ENCODE measurements at places on chromosomes 11 and 22.

GRCh38 chr11:96472085-96472484 lies 82.3 kb downstream of the JRKL start:
- no peak overlapping the region for H3K27ac ChIP-seq
- H3K36me3 ChIP-seq = no peaks in the 10 kb centered on the region
- H3K27me3 ChIP-seq = no peaks in the 10 kb centered on the region
- H3K4me3 ChIP-seq = no peak overlapping the region
- DNase-seq = no peak
- no peaks in the 10 kb centered on the region for H3K4me1 ChIP-seq

- no peaks in the 10 kb centered on the region for H3K27me3 ChIP-seq
- no peak overlapping the region for H3K27ac ChIP-seq
- no peak for DNase-seq
- H3K4me1 ChIP-seq = no peaks in the 10 kb centered on the region
These were observed 9.1 kb upstream of the MN1 start for GRCh38 chr22:27810609-27811151.

GRCh38 chr11:29336727-29337575 lies 679.9 kb downstream of the KCNA4 start:
- H3K27ac ChIP-seq = no peak overlapping the region
- no peaks in the 10 kb centered on the region for H3K4me1 ChIP-seq
- H3K4me3 ChIP-seq = no peak overlapping the region
- H3K27me3 ChIP-seq = no peaks in the 10 kb centered on the region
- DNase-seq = no peak
- H3K36me3 ChIP-seq = no peaks in the 10 kb centered on the region

DNA sequence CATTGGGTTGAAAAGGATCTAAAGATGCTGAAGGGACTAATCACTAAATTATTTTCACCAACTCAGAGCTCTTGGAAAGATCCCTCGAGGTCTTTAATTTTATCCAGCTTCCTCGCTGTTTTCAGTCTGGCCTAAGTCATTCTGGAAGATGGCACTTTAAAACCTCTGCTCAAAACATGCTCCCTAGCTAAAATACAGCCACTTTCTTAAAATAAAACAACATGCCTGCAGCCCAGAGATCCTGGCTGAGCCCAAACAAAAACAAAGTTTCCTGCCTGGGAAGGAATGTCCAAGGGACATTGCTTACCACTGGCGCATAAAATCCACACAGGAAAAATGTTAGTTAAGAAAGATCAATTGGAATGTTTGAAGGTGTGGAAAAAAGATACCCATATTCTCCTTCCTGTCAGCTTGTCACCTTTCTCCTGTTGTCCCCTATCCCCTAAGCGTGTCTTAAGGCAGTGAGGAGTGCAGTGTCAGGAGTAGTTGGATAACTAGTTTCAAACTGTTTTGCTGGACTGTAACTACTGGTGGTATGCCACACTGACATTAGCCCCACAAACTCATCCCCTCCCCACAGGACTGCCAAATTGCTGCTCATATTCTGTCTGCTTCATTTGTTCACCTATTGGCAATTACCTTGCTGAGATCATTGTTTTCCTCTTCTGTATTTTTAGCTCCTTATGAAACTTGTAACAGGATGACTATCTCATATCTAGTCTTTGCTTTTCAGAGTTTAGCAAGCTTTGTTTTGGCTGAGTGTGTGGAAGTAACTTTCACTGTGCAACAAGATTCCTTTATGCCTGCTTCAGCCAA lies 108.3 kb upstream of the SESN3 start:
- H3K4me3 ChIP-seq = no peak overlapping the region
- no peak overlapping the region for H3K27ac ChIP-seq
- no peaks in the 10 kb centered on the region for H3K27me3 ChIP-seq
- H3K4me1 ChIP-seq = no peaks in the 10 kb centered on the region

GRCh38 chr22:47030143-47030661 lies 267.8 kb downstream of the TBC1D22A start:
- H3K36me3 ChIP-seq = no peaks in the 10 kb centered on the region
- DNase-seq = no peak
- no peak overlapping the region for H3K4me3 ChIP-seq
- H3K27me3 ChIP-seq = no peaks in the 10 kb centered on the region
- H3K27ac ChIP-seq = no peak overlapping the region

DNA sequence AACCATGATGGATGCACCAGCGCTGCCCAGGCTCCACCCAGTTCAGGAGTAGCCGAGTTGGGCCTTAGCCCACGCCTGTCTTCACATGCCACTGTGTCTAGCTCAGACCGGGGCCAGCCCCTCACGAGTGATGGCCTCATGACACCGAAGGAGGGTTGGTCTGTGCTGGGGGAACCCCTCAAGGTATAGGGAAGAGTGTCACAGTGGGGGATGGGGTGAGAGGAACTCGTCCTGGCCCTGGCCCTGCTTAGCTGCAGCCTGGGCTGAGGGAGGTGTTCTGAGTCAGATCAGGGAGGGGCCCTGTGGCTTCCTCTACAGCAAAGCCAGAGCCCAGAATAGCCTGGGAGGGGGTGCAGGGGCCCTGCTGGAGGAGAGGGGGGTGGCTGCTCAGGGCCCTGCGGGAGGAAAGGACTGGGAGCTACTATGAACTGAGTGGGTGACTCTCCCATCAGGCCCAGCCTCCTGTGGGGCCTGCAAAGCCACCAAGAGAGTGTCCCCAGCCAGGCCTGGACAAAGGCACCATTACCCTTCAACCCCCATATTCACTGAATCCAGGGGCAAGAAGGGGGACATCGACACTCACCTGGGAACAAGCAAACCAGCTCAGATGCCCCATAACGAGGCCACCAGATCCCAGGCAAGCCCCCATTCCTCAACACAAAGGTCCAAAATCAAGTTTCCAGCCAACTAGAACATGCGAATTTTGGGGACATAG lies 41.2 kb downstream of the IGLL5 start:
- H3K27me3 ChIP-seq = no peaks in the 10 kb centered on the region
- no peak for DNase-seq
- no peaks in the 10 kb centered on the region for H3K4me1 ChIP-seq
- no peak overlapping the region for H3K4me3 ChIP-seq
- no peak overlapping the region for H3K27ac ChIP-seq
- H3K36me3 ChIP-seq = no peaks in the 10 kb centered on the region

DNA sequence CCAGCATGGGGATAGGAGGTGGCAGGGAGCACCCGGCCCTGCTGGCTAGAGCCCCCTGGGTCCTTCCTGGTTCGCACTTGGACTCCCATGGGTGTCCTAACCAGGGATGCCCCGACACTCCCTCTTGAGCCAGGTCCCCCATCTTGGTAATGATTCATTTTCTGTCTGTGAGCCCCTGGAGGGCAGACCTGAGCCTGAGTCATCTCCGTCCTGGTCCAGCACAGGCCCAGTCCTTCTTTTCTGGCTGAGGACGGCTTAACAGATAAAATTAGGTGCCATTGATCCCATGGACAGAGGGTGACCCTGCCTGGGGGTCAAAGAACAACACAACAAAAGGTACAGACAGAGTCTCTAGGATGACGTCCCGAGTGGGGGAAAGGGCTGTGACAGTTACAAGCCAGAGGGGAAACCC lies 3.5 kb downstream of the RHOD start:
- H3K36me3 ChIP-seq = no peaks in the 10 kb centered on the region
- H3K27ac ChIP-seq = no peak overlapping the region
- peaks cover 23% of the 10 kb centered on the region for H3K4me1 ChIP-seq
- H3K4me3 ChIP-seq = no peak overlapping the region

GRCh38 chr11:18010977-18011586 lies 1.8 kb downstream of the SERGEF start:
- peaks cover 4% of the 10 kb centered on the region for H3K36me3 ChIP-seq
- peaks cover 7% of the 10 kb centered on the region for H3K27me3 ChIP-seq
- no peak overlapping the region for H3K4me3 ChIP-seq
- no peak overlapping the region for H3K27ac ChIP-seq
- peaks cover 9% of the 10 kb centered on the region for H3K4me1 ChIP-seq

DNA sequence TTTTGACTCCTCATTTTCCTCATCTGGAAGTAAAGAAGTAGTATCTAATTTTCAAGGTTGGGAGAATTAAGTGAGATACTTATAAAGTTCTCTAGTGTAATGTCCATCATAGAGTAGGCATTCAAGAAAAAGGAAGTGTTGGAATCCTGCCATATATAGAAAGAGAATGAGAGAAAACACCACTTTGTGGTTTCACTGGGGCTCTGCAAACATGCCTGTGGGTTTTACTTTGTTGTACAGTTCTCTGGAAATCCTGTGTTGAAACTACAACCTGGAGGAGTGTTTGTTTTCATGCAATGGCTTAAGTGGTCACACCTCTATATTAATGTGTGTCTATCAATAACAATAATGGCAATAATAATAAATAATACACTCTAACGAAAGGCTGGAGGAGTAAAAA lies 741.7 kb downstream of the NELL1 start:
- no peaks in the 10 kb centered on the region for H3K27me3 ChIP-seq
- no peak for DNase-seq
- H3K27ac ChIP-seq = no peak overlapping the region
- no peak overlapping the region for H3K4me3 ChIP-seq

GRCh38 chr22:29071261-29072045 lies 1.4 kb upstream of the KREMEN1 start:
- H3K27ac ChIP-seq = no peak overlapping the region
- H3K4me3 ChIP-seq = peak overlapping the region; percentile 58
- peaks cover 4% of the 10 kb centered on the region for H3K36me3 ChIP-seq
- H3K27me3 ChIP-seq = no peaks in the 10 kb centered on the region

GRCh38 chr11:133832991-133833897 lies 12.1 kb downstream of the SPATA19 start:
- no peak overlapping the region for H3K4me3 ChIP-seq
- DNase-seq = no peak
- H3K27ac ChIP-seq = no peak overlapping the region
- H3K4me1 ChIP-seq = no peaks in the 10 kb centered on the region
- H3K27me3 ChIP-seq = no peaks in the 10 kb centered on the region
- H3K36me3 ChIP-seq = no peaks in the 10 kb centered on the region

DNA sequence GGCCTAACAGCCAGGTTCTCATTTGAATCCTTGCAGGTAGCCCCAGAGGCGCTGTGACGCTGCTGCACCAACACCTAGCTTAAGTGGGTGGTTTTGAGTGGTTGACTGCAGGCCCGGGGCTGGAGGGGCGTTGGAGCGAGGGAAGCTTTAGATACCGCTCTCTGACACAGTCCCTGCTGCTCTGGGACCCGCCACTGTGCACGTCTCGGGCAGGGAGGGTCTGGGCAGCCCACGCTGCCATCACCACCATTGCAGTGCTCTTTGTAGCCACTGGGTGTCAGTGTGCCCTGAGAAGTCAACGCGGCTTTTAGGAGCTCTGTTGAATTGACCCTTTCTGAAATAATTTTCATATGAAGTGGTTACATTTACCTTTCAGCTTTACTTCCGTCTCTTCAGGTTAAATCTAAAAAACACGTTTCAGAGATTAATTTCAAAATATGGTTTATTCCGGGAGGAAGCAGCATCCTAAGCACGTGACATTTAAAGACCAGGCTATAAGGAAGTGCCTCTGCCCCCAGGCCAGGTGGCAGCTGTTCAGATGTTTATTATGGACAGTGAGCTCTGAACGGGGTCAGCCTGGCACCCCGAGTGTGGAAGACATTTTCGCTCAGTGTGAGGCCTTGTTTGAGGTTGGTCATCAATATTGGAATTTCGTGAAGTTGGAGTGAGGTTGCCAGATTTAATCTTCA lies 30.9 kb upstream of the PARVB start:
- no peaks in the 10 kb centered on the region for H3K27me3 ChIP-seq
- H3K36me3 ChIP-seq = peaks cover 3% of the 10 kb centered on the region
- no peak overlapping the region for H3K4me3 ChIP-seq

- H3K4me3 ChIP-seq = no peak overlapping the region
- DNase-seq = no peak
- H3K27ac ChIP-seq = no peak overlapping the region
- H3K27me3 ChIP-seq = no peaks in the 10 kb centered on the region
These were observed 2.0 kb downstream of the JRKL start for GRCh38 chr11:96391698-96392307.

GRCh38 chr22:20137671-20138416 lies 6.2 kb downstream of the ZDHHC8 start:
- H3K27ac ChIP-seq = no peak overlapping the region
- no peaks in the 10 kb centered on the region for H3K36me3 ChIP-seq
- DNase-seq = no peak

DNA sequence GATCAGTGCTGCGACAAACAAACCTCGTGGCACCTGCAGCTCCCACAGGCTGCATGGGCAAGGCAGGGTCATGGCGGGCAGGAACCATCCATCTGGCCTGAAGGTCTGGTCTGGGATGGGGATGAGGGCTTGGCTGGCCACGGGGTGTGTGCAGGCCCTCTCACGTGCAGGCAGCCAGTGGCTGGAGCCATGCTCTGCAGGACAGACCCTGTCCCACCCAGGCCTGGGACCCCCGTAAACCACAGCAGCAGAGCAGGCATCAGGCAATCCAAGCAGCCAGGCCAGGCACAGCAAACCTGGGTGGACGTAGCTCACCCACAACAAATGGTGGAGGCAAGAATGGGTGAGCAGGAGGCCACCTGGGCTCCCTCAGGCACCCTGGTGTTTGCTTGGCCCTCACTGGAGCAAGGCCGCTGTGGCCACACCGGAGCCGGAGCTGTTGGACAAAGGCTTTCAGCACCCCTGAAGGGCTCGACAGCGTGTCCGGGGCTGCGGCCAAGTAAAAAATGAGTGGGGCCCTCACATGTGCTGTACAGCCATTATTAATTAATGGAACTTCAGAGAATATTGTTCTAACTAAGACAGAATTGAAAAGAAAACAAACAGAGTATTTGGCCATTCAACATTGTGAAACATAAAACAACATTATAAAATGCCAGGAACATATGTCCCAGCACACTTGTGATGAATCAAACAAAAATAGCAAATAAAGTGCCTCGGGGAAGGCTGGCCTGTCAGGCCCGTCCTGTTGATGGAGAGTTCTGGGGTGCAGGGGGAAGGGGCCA lies 24.0 kb upstream of the GNB1L start:
- H3K27me3 ChIP-seq = no peaks in the 10 kb centered on the region
- H3K4me3 ChIP-seq = no peak overlapping the region
- H3K27ac ChIP-seq = peak overlapping the region; percentile 79
- H3K36me3 ChIP-seq = no peaks in the 10 kb centered on the region

DNA sequence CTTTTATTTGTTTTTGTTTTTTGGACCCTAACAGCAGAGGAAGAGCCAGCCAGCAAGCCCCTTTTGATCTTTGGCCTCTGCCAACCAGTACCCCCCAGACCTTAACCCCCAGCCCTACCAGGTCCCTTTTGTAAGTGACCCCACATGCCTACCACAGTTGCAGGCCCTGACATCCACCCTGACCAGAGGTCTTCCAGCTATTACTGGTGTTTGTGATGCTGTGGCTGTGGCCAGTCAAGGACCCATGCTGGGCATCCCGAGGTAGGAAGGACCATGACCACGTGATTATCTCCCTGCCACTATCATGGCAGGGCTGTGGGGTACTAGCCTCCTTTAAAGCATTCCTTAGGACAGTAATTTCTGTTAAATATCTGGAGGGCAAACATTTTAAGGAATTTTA lies 9.0 kb downstream of the MED15 start:
- H3K27ac ChIP-seq = no peak overlapping the region
- H3K36me3 ChIP-seq = no peaks in the 10 kb centered on the region
- H3K27me3 ChIP-seq = no peaks in the 10 kb centered on the region
- DNase-seq = no peak
- peaks cover 2% of the 10 kb centered on the region for H3K4me1 ChIP-seq
- H3K4me3 ChIP-seq = no peak overlapping the region

DNA sequence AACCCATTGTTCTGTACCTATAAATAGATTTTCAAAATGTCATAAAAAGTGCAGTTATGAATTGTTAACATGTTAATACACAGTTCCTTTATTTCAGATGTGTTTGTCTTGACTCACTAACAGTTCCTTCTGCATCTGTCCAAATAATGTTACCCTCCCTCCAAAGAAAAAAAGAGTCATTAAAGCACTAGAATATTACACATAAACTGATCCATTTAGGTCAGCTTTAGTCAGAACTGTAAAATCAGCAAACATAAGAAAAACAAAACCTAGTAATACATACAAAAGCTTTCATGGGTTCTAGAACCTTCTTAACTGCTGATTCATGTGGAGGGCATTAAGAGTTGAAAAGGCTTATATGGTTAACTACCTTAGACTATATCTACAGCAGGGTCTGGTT lies 65.4 kb downstream of the SESN3 start:
- H3K4me3 ChIP-seq = no peak overlapping the region
- H3K27ac ChIP-seq = no peak overlapping the region
- no peaks in the 10 kb centered on the region for H3K4me1 ChIP-seq
- no peak for DNase-seq

Measured in Panc1 (cell line).